ENCODE measurements at places on chromosomes 11 and 22.

DNA sequence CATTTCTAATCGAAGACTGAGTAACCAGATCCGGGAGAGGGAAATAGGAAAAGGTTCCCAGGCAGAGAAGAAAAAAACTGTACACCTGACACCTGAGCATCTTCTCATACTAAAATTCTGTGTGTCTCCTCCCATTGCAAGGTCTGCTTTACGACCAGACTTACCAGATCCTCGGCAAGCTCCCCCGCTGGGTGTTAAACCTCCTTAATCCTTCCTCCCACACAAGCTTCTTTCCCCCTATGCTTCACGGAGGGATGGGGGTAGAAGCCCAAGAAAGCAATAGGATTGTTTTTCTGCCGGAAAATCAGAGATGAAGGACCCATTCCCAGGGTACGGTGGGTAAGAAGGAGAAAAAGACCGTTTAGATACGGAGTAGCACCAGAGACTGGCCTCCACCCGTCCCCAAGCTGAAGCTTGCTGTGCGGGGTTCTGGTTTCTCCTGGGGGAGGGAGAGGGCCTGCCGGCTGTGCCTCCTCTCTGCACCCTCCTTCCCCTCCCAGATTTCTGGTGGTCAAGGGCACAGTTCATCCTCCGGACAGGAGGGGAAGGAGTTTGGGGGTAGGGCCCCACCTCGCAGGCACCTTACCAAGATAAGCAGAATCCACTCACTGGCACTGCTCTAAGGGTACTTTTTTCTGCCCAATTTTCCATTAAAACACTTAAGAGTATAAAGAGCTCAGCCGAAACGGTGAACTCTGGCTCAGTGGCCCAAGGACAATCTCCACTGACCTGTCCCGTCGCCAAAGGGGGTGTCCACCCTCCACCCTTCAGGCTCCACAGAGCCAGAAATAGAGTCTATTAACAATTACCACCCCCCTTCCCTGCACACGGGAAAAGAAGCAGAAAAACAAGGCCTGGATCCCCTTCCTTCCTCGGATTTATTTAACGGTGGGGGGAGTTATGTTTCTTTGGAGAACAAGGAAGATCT, 1.2 kb downstream of the TOB2 start:
- peak; percentile 11 for DNase-seq

DNA sequence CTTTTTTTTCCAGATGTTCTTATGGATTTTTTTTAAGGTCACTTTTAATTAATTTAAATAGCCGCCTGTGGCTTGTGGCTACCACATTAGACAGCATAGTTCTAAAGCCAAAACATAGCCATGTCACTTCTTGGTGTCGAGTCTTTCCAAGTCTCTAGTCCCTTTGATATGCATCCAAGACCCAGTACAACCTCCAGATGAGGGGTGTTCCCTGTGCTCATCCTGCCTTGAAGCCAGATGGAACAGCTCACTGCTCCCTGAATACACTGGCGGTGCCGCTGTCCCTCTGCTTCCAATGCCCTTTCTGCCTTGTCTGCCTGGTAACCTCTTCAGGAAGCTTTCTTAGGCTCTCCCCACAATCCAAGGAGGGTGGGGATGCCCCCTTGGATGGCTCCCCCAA, 338.0 kb downstream of the TENM4 start:
- DNase-seq = no peak

DNA sequence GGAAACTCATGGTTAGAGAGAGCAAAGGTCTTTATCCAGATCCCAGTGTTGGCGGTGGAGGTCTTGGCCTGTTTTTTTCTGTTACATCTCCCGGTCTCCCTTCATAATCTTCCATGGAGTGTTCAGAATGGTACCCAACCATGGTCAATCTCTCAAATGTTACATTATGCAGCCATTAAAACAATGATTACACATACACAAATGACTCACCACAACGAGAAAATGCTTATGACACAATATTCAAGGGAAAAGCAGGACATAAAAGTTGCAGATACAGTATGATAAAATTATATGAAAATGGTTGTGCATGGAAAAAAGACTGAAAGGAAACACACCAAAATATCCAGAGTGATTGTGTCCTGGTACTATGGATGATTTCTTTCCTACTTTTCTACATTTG, 17.8 kb upstream of the CSNK1E start:
- DNase-seq = no peak

GRCh38 chr22:32849501-32849900, 48.0 kb downstream of the TIMP3 start:
- DNase-seq = no peak

DNA sequence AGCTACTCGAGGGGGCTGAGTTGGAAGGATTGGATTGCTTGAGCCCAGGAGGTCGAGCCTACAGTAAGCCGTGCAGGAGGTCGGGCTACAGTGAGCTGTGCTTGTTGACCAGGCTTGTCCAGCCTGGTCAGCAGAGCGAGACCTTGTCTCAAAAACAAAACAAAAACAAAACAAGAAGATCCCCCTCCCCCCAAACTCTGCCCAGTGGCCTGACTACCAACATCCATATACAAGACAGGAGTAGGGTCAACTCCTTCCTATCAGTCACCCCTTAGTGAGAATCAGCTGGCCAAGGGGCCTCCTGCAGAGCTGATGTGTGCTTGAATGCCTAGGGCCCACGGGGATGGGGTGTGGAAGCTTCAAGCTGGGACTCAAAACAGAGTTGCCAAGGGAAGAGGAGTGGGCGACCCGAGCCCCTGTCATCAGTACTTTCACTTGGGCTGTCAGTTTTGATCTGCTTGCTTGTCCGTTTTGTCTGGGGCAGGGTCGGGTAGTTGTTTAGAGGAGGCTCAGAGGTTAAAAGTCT, 942 bp upstream of the TSPAN18 start:
- DNase-seq = no peak

DNA sequence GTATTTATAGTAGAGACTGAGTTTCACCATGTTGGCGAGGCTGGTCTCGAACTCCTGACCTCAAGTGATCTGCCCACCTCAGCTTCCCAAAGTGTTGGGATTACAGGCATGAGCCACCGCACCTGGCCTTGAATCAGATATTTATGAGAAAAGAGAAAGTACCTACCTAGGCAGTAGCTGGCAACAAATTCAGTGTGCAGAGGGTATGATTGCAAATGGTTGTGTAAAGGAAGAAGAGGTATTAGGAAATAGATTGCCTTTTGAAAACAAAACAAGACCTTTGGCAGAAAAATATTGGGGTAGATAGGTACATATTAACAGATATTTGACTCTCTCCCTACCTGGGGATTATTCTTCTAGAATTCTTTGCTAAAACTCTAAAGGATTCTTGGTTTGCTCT, 38.5 kb upstream of the LIN7C start:
- DNase-seq = no peak

- no peak for DNase-seq
Observed at GRCh38 chr11:124768914-124769313, 6.8 kb upstream of the ESAM start.

DNA sequence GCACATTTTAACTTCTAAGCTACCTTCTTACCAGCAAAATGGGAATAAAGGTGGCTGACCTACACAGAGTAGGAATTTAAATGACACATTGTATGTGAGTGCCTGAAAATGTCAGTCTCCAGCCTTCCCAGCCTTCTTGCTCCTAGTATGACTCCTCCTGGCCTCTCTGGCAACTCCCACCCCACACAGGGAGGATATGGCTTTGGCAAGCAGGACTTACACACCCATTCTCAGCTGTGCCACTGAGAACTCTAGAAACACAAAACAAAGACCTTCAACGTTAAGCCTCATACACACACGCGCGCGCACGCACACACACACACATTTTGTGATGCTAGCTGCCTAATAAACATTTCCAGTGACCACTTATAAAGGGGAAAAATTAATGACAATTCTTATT, 65.8 kb downstream of the PACSIN2 start:
- DNase-seq = no peak
